ENCODE measurements at places on chromosomes 1 and 21. TPM values are rescaled to one million over a fixed set of nuclear protein-coding genes. Genes with fewer than 3 reads are reported as not detected.

- no peak for DNase-seq
Measured at GRCh38 chr1:198040880-198041279, 115.9 kb upstream of the NEK7 start.

- DNase-seq, result peak; percentile 22
Measured at GRCh38 chr1:27535386-27535785, 45.4 kb upstream of the WASF2 start.

- no peak for DNase-seq
Measured at GRCh38 chr1:88801575-88802208, 89.7 kb downstream of the GTF2B start.

Gene KRTAP13-2
- total RNA-seq, result not detected

DNA sequence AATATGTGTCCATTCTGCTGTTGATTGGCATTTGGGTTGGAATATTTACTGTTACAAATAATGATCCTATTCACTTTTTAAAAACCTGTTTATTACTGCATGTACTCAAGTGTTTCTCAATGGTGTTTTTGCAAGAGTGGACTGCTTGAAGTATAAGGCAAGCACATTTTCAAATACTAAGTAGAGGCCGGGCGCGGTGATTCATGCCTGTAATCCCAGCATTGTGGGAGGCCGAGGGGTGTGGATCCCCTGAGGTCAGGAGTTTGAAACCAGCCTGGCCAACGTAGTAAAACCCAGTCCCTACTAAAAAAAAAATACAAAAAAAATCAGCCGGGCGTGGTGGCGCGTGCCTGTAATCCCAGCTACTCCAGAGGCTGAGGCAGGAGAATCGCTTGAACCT is 276.9 kb upstream of the ADGRL4 start:
- DNase-seq, result no peak

DNA sequence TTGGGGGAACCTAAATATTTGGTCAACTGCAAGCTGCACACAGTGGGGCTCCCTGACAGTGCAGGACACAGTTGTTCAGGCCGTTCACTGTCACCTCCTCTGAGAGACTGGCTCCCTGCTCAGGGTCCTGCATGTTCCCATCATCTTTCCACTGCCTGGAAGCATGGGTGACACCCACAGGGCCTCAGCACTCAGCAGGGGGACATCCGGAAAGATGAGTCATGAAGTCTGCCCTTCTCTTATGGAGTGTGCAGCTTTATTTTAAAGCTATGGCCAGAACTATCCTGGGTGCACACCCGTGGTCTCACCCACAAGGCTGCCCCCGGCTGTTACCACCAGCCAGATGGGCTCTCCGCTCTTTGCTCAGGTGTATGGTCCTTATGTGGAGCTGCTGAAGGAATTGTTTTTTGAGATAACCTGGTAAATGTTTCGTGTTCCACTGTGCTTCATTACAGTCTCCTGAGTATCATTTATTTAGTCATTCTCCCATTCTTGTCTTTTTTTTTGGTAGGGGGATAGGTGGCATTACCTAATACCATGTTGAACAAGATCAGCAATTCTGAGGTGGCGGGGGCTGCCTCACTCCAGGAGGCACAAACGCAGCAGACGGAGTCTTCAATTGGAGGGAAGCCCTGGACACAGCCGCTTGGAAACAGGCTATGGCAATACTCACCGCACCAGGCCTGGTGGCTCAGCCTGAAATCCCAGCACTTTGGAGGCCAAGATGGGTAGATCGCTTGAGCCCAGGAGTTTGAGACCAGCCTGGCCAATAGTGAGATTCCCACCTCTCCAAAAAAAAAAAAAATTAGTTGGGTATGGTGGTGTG is 14.3 kb downstream of the TRIM11 start:
- no peak for DNase-seq

DNA sequence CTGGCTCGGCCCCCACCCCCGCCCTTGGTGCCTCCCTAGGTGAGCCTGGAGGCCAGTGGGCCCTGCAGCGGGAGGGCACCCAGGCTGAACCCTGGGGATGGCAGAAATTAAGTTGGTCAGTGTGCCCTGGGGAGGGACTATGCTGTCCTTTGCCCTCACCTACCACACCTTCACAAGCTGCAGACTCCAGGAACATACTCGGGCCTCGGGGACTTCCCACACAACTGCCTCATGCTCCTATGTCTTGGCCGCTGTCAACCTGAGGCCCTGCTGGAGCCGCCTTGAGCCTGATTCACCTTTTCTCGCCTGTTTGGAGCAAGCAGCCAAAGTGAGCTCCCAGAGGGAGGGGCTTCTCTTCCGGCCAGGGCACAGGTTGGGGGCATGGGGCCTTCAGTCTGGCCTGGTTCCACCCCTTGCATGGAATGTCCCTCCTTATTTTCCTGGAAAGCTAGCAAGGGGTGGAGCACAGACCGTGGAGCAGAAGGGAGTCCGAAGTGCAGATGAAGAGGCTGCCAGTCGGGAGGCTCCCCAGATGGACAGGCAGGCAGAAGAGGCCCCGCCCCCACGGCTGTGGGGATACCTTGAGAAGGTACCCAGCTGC is 24.7 kb downstream of the KNCN start:
- DNase-seq, result no peak

Gene CFHR3
- not detected for total RNA-seq

DNA sequence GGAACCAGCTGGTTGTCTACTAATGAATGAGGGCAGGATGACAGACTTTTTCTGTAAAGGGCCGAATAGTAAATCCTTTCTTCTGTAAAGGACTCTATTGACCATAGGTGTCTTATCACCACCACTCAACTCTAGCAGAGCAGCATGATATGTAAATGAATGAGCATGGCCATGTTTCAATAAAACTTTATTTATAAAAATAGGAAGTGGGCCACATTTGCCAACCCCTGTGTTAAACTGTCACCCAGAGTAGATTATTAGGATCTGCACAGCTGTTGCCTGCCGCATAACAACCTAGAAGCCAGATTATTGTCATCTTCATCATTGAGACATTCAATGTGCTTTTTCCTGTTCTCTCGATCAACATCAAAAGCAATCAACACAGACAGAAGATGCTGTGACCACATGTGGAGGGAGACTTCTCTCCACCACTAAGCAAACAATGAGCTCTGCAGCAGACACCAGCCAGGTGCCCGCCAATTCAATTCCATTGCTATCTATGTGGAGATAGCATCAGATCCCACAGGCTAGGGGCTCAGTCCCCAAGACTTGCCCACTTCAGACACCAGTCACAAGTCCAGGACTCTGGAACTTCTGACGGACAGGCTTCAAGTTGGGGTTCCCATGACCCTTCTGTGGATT is 6.8 kb upstream of the EFHD2 start:
- no peak for DNase-seq

DNA sequence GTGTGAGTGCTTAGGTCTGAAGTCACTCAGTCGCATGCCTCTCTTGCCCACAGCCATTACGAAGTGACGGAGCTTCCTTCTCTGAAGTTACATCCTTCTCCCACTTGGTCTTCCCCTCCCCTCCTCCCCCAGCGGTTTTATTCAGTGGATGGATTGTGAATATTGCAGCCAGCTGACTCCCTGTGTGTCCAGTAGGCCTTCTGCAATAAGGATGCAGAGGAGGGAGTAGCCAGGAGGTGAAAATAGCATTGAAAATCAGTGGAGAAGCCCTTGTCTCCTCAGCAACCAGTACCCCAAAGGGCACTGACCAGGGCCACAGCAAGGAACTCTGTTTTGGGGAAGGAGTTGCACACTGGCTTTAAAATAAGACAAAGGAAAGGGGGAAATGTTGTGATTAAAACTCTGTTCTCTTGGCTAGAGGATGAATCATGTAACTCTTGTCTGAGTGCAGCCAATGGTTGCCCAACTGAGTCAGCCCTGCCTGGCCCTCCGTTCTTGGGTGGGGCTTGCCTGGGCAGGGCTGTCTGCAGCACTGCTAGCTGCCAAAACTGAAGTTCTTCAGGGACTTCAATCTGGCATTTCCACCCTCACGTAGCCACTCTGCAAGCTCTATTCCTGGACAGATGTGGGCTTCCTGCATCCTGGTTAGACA is 4.3 kb downstream of the S100A10 start:
- DNase-seq, result no peak

DNA sequence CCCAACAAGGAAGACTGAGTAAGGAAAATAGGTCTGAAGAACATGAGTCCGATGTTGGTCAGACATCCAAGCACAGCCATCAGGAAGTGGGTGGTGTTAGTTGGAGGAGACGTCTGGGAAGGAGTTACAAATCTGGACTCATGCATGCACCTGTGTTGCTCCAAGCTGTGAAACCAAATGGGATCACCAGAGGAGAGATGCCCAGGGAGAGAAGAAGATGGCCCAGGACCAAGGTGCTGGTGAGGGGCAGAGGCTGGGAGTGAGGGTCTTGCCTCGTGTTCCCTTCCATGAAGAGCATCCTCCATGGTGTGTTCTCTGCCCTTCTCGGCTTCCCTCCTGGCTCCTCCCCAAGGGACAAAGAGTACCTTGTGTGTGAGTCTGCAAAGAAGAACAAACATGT is 405.6 kb downstream of the NPHP4 start:
- DNase-seq, result no peak

DNA sequence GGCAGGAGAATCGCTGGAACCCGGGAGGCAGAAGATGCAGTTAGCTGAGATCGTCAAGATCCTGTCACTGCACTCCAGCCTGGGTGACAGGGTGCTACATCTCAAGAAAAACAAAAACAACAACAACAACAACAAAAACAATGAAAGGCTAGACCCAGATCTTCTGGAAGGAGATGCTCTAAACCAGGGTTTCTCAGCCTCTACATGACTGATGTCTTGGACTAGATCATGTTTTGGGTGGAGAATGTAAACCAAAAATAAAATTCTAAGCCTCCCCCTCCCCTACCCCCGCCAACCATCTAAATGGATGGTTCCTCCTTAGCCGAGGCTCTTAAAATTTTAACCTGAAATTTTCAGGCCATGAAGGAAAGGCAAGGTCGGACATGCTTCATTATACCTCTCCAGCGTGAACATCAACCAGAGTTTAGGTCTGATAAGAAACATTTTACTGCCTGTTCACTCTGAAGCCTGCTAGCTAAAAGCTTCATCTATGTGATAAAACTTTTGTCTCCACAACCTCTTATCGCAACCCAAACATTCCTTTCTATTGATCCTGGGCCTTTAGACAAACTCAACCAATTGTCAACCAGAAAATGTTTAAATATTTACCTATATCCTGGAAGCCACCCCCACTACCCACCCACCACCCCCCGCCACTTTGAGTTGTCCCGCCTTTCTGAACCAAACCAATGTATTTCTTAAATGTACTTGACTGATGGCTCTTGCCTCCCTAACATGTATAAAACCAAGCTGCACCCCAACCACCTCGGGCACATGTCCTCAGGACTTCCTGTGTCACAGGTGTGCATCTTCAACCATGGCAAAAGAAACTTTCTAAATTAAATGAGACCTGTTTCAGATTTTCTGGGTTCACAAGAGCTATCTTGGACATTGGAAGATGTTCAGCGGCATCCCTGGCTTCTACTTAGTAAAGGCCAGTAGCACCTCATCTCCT is 1.9 kb upstream of the CAPN2 start:
- DNase-seq, result no peak

Gene C1orf94
- total RNA-seq, result not detected

GRCh38 chr1:205044741-205045140 is 1.7 kb downstream of the CNTN2 start:
- DNase-seq, result no peak

GRCh38 chr1:214008791-214009422 is 21.1 kb downstream of the PROX1 start:
- peak; percentile 20 for DNase-seq

- no peak for DNase-seq
Measured at GRCh38 chr1:54716299-54717047, 812 bp downstream of the TTC4 start.

Gene RASAL2
- 10.2 TPM for total RNA-seq

Gene CAPZB
- 64.3 TPM for total RNA-seq

- no peak for DNase-seq
Measured at GRCh38 chr1:12316331-12316730, 86.5 kb downstream of the VPS13D start.

Gene KIF2C
- total RNA-seq, result 30.5 TPM

DNA sequence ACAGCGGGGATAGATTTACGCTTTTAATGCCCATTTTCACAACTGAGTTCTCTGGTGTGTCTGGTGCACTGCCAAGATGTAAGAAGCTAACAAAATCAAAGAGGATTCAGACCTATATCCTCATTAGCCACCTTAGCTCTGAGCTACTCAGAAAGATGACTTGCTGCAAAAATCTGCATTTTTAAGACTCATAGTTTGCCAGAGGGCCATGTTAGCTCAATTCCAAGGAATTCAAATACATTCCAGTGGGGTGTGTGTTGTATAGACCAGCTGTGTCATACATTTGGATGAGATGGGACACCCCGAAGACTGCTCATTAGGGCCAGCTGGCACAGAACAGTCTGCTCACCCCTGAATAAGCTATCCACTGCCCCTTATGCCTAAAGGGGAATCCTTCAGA is 8.9 kb downstream of the DENND2D start:
- DNase-seq, result no peak

DNA sequence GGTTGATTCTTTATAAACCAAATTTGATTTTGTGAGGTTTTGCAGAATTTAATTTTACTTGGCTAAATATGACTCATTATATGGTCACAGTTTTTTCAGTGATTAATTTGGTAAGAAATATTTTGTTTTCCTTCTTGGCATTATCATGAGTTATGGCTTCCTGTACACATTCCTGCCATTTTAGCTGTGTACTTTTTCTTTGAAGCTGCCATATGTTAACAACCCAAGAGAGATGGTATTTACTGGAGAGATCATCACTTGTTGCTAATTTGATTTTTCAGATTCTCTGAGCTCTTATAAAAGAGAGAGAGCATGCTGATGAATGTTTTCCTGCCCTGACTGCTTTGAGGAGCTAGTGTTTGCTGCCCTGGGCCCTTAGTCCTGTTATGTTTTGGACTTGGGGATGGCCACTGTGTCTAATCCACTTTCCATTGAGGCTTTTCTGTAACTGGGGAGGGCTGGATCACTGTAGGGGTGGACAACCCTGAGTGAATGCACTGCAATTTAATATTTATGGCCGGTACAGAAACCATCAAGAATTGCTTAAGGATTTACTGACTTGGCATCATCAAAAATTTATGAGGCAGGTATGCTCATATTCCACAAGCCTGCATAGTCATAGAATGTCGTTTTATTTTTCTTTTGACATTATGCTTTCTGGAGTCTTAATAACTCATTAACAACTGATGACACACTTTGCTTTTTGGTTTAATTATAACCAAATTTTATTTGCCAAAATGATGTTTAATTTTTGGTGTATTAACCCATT is 200.9 kb downstream of the DISC1 start:
- DNase-seq, result no peak

DNA sequence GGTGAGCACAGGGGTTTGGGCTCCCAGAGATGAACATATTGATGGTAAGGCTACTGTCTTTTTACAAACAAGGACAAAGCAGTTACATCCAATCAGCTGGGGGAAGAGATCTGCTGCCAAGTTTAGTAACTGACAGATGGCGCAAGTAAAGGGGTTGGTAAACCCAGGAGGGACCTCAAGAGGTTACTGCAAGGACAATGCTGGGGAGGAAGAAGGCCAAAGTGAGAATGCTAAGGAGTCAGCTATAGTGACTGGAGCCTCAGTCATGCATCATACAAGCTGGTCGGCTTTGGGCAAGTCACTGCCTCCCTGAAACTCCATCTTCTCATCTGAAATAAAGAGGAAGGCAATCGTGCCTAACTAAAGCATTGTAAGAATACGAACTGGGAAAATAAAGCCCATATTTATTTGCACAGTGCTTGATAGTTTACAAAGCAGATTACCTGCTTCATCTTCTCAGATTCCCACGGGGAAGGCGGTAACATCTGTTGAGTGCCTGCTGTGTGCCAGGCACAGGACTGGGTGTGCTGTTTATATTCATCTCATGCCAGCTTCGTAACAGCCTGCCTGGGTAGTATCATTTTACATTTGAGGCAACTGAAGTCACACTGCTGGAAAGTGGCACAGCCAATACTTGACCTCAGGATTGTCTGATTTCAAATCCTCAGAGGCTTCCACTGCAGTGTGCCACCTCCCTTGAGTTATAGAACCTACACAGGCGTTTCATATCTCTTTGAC is 114.8 kb downstream of the BEND5 start:
- no peak for DNase-seq

Gene SLC26A9
- not detected for total RNA-seq

Measured in SK-MEL-5 (cell line).